ENCODE measurements at places on chromosomes 6 and 20.

GRCh38 chr20:43450841-43451799 is 6.6 kb upstream of the SRSF6 start:
- DNase-seq, result no peak

GRCh38 chr6:78867020-78867369 is 356 bp upstream of the IRAK1BP1 start:
- no peak for DNase-seq

GRCh38 chr6:7992002-7992815 is 72.0 kb downstream of the BLOC1S5 start:
- DNase-seq, result no peak

- no peak for DNase-seq
These were observed 632.7 kb upstream of the AGPAT4 start for GRCh38 chr6:161906571-161906970.

DNA sequence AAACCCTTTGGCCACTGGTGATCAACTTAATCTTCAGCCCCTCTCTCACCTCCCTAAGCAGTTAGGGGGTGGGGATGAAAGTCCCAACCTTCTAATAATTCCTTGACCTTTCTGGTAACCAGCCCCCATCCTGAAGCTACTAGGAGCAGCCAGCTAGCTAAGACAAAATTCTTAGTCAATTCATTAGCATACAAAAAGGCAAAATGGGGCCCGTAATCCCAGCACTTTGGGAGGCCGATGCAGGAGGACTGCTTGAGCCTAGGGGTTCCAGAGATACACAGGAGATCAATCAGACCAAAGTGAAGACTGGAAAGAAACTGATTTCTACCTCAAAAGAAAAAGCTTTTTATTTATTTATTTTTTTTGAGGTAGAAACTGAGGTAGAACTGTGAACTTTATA is 1.8 kb downstream of the ASCC3 start:
- DNase-seq, result no peak

DNA sequence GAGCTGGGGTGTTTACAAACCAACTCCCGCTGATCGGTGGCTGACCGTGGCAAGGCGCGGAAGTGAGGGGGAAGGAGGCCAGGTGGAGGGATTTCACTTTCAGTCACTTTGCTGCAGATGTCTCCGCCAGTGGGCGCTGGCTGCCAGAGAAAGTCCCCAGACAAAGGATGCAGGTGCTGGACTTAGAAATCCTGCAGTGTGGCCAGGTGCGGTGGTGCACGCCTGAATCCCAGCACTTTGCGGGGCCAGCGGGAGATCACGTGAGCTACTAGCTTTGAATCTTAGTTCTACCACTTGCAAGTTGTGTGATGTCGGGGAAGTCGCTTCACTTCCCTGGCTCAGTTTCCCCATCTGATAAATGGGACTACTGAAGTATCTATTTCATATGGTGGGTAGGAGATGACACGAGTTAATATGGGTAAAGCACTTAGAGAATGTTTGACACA is 180.4 kb downstream of the ZNF217 start:
- DNase-seq, result no peak

DNA sequence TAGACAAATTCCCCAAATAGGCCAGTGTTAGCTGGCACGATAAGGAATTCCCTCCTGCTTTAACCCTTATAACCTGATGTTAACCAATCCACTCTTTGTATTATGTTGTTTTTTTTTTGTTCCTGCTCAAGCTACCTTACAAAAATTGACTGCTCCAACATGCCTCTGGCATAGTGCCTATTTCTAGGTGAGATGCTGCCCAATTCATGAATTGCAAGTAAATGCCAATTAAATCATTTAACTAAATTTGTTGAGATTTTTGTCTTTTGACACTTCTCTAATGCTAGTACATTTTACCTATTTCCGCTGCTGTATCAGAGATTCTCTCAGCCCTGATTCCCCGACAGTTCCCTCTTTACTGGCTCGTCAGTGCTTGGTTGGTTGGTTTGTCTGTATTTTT is 66.5 kb downstream of the HECA start:
- DNase-seq, result no peak

- no peak for DNase-seq
These were observed 164.1 kb upstream of the PDE10A start for GRCh38 chr6:165827190-165827518.

DNA sequence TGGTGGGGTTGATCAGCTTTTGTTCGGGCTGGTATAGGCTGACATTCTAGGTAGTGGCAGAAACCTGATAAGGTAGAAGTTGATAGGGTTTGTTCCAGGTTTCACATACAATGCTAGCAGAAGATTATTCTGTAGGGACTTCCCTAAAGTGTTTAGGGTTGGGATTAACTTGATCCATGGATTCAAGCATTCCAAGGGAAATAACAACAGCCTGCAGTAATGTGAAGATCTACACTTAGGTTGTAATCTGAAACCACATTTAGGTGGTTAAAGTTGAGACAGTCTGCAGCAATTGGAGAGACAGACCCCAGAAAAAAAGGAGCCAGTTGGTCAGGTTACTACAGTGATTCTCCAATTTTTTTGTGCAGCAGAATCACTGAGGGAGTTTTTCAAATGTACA is 56.1 kb downstream of the GJA1 start:
- DNase-seq, result no peak

- no peak for DNase-seq
These were observed 171.1 kb downstream of the ADAT2 start for GRCh38 chr6:143279385-143279784.

DNA sequence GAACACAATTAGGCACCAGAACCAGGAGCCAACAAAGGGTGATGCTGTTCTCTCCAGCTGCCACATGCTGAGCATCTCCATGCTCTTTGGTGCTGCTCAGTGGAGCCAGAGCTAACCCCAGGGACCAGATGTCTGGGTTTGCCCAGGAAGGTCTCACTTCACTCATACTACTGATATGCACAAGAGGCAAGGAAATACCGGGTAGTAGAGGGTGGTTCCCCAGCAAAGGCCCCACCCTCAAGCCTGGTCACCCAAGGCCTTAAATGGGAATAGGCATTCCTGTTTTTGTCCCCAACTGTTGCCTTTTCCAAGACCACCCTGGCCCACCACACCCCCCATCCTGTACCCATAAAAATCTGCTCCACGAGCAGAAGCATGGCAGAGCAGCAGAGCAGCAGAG is 204.5 kb upstream of the TAB2 start:
- DNase-seq, result no peak

GRCh38 chr6:166691199-166691598 is 64.1 kb upstream of the RPS6KA2 start:
- DNase-seq, result no peak

GRCh38 chr6:126118058-126118755 is 131.9 kb downstream of the TRMT11 start:
- DNase-seq, result no peak

GRCh38 chr6:44339763-44340625 is 2.5 kb upstream of the SPATS1 start:
- DNase-seq, result no peak

GRCh38 chr6:163974322-163974721 is 559.8 kb downstream of the QKI start:
- DNase-seq, result no peak

Measured in esophagus muscularis mucosa (tissue), 4 donors.